Effector CD4-positive, alpha-beta T cell (primary cell): ENCODE measurements at places on chromosomes 1 and 21.

GRCh38 chr1:29325675-29326074 is 89.4 kb downstream of the PTPRU start:
- no peak for DNase-seq

DNA sequence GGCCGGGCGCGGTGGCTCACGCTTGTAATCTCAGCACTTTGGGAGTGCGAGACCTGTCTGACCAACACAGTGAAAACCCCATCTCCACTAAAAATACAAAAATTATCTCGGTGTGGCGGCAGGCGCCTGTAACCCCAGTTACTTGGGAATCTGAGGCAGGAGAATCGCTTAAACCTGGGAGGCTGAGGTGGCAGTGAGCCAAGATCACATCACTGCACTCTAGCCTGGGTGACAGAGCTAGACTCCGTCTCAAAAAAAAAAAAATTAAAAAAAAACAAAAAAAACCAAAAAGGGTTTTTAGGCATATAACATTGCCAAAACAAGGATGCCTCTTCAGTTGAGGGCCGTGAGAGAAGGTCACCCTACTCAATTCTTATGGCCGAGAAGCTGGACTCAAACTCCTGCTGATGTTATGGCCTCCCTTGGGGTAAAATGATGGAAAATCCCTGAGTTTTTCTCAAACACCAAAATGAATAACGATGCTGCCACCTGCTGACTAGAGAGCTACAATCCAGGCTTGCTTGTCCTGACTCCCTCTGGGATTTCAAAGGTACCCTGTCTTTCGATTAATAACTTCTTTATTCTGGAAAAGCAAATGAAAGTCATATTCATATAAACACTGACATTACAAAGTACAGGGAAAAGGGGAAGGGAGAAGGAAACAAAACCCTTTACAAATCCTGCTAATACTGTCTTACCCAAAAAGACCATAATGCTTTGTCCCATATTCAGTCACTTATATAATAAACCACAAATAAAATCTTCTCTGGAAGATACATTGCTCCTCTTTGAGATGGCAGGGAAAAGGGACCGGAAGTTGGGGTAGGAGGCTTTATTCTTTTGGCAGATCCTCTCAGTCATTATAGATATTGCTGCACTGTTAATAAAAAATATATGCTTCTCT is 10.7 kb downstream of the RAB42 start:
- DNase-seq: peak; percentile 6

DNA sequence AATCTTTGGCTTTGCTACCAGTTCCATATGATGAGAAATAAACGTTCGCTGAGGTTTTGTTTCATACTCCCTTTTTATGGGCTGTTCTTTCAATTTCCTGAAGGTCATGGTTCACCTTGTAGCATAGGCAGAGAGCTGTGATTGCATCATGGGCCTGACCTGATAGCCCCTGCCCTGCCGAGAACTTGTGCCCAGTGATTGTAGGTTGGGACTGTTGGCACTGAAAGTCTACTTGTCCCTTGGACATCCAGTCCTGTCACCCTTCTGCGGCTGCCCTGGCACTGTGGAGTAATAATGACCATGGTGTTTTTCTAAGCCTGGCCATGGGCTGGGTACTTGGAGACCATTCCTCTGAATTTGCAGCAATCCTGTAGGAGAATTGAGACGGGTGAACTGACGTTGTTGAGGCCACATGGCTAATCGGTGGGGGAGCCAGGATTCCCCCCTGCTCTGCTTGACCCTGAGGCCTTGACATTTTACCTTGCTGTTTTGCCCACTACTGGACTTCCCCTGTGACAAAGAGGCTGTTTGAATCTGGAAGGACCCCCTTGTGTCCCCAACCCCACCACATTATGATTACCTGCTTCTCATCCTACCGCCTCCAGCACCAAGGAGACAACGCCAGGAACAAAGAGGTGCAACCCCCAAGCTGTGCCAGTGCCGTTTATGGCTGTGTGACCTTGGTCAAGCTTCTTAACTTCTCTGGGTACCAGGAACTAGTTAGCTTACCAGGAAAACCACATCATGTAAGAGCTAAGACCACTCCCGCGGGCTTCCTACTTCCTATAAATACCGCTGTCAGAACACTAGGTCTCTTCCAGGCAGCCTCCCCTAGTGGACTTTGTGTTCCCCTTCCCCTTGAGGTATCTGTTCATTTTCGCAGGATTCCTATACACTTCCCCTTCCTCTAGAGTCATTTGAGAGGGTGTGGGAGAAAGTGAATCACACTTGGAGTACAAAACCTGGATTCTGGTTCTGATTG is 23.4 kb downstream of the SESN2 start:
- no peak for DNase-seq

DNA sequence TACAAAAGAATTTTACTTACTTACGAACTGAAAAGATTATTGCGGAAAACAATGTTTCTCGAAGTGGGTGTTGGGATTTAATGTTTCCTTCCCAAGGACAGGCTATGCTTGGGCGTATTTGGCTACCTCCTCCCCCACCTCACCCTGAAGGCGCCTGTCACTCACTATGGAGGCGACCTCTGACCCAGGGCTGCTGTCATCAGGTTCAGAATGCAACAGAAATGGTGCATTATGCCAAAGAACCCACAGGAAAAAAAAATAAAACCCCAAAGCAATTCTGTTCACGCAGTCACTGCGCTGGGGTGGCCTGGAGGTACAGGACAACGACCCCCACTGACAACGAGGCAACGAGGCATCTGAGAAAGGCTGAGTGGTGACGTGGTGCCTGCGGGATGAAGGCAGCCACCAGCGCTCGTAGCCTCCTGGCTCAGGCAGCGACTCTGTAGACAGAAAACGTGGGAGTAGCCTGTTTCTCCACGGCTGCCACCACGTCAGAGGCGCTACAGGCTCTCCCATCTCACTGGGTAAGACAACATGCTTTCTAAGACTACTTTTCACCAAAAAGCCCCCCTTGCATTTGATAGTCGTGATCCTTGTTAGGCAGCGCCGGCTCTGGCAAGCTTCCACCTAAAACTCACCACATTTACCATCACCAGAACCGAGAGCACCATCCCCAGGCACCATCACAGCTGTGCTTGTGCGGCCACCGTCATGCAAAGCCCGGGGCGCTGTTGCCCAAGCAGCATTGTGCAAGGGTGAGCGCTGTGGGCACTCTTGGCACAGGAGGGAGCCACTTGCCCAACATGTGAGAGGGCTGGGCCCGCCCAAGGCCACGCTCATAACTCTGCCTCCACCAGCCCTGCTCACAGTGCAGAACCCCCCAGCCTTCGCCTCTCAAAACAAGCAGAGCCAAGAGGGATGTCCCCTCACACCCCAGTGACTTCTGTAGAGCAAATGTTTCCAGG is 14.3 kb downstream of the NADK start:
- no peak for DNase-seq

DNA sequence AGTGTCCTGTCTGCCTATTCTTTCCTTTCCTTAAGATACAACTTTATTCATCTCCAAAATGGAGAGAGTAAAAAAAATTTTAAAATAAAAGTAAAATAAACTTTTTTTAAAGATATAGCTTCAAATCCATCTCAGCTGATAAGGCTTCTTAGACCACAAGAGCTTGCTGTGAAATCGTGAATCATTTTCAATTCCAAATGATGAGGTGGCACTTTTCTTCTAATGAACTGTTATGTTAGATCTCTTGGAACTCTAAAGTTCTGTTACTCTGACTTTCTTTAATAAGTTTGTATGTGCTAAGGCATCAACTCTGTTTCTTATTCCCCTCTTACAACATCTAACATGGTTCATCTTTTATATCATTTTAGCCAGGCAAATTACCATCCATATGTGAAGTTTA is 4.5 kb downstream of the SH3GLB1 start:
- DNase-seq: no peak

GRCh38 chr1:89382479-89382878 is 18.6 kb downstream of the GBP6 start:
- no peak for DNase-seq

DNA sequence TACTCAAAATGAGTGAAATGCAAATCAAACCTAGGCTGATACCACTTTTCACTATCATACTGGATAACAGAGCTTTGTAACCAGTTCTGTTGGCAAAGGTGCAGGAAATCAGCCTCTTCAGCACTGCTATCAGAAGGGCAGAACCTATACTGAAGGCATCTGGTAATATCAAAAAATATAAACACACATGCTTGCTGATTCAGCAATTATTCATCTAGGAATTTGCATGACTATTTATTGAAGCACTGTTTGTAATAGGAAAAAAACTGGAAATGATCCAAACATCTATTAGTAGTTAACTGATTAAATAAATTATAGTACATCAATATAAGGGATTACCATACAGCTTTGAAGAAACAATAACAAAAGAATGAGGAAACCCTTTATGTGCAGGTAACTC is 21.4 kb downstream of the ARHGAP29 start:
- DNase-seq: no peak
